H9 (cell line): ENCODE measurements at places on chromosomes 2 and 18. TPM values are rescaled to one million over a fixed set of nuclear protein-coding genes. Genes with fewer than 3 reads are reported as not detected.

DNA sequence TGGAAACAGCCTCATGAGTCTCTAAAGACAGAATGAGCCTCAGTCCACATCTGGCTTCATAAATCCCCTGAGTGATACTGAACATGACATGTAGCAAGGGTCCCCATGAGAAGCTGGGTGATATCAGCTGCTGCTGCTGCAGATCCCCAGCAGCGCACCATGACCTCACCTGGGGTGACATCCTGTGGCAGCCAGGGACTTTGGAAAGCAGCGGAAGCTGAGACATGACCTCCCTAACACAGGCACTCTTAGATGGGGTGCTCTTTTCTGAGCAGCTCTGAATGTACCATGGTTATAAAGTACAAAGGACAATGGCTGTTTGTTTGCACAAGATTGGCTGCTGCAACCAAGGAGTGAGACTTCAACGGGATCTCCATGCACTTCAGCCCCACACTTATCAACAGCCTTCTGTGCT is 74.7 kb upstream of the TMEM200C start:
- no peaks in the 10 kb centered on the region for H3K27me3 ChIP-seq
- H3K4me3 ChIP-seq, result no peak overlapping the region; the same call in 2 of the 3 replicates
- H3K27ac ChIP-seq, result no peak overlapping the region

GULP1 gene
- total RNA-seq, result 124 and 140 TPM in 2 replicates

CYP26B1 gene
- 0.20 and 0.22 TPM in 2 replicates for total RNA-seq

DNA sequence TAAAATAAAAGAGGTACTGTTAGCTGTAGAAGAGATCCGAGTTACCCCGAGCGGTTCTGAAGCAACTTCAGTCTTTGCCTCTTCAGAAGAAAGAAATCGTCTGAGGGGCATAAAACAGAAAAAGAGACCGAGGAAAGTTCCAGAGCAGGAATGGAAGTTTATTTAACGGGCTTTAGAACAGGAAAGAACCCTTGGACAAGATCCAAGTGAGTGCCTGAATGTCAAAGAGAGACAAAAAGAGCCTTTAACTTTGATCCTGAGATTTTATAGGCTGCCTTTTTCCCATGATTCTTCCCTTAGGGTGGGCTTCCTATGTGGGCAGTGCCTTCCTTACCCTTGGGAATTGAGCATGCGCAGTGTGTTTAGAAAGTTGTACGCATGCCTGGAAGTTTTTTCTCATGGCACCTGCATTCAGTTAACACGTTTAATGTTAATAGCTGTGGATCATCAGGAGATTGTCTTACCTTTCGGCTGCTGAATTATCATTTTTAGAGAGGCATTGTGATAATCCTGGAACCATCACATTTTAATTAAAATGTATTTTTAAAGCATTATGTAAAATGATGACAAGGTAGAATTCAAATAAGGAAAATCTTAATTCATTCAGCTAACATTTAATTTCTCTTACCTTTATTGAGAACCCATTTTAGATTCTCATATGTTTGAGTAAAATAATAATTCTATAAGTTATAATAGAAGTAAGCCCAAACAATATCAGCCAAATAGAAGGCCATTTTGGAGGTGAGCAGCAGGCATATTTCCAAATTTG is 269.5 kb upstream of the ZSWIM2 start:
- H3K27me3 ChIP-seq, result no peaks in the 10 kb centered on the region; the same call in 1 of the 2 replicates
- H3K4me3 ChIP-seq, result no peak overlapping the region
- no peak for DNase-seq
- H3K36me3 ChIP-seq, result no peaks in the 10 kb centered on the region

GRCh38 chr18:35045121-35045520 is 3.9 kb downstream of the MAPRE2 start:
- no peaks in the 10 kb centered on the region for H3K4me1 ChIP-seq
- DNase-seq, result no peak
- no peaks in the 10 kb centered on the region for H3K27me3 ChIP-seq
- H3K4me3 ChIP-seq, result peak overlapping the region; percentile 38; the same call in 2 of the 3 replicates

CHRND gene
- not detected in 2 replicates for total RNA-seq

DNA sequence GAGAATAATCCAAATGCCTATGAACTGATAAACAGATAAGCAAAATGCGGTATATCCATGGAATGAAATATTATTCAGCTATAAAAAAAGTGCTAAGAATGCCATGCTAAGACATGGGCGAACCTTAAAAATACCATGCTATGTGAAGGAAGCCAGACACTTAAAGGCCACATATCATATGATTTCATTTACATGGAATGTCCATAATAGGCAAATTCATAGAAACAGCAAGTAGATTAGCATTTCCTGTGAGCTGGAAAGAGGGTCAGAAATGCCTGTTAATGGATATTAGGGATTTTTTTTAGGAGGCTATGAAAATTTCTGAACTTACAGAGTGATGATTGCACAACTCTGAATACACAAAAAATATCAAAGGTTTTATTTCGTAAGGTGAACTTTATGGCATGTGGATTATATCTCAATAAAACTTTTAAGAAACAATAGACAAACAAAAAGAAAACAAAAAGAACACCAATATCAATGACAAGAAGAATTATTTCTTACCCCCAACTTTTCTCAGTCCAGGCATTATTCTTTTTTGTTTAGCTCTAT is 1207.7 kb downstream of the SUCLG1 start:
- H3K4me3 ChIP-seq, result no peak overlapping the region
- H3K27me3 ChIP-seq, result no peaks in the 10 kb centered on the region
- H3K27ac ChIP-seq, result no peak overlapping the region
- DNase-seq, result no peak
- peaks cover 27% of the 10 kb centered on the region for H3K36me3 ChIP-seq

DNA sequence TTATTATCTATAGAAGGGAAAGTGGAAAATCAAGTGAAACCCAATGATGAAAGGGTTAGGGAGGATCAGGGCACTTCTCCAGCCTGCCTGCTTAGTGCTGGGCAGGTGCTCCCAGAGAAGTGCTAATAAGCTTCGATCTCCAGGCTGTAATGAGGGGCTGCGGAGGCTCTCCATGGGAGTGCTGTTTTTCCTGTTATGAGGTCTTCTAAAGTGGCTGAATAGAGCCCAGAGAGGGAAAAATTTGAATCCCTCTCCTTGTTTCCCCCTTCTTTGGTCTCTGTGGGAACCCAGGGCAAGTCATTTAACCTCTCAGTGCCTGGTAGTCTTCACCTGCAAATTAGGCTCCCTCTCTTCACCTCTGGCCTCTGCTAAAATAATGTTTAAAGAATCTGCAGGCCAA is 351.7 kb upstream of the DCC start:
- H3K36me3 ChIP-seq, result no peaks in the 10 kb centered on the region
- DNase-seq, result no peak
- no peaks in the 10 kb centered on the region for H3K4me1 ChIP-seq
- H3K4me3 ChIP-seq, result no peak overlapping the region
- no peaks in the 10 kb centered on the region for H3K27me3 ChIP-seq
- no peak overlapping the region for H3K27ac ChIP-seq

- H3K27ac ChIP-seq, result no peak overlapping the region
- no peaks in the 10 kb centered on the region; the same call in 2 of the 3 replicates for H3K36me3 ChIP-seq
- H3K4me3 ChIP-seq, result no peak overlapping the region
- H3K27me3 ChIP-seq, result no peaks in the 10 kb centered on the region
- H3K4me1 ChIP-seq, result no peaks in the 10 kb centered on the region; the same call in 1 of the 2 replicates
Observed at GRCh38 chr18:24791751-24792545, 331.5 kb downstream of the HRH4 start.

GRCh38 chr2:227214622-227215041 is 50.2 kb downstream of the COL4A3 start:
- no peak overlapping the region for H3K4me3 ChIP-seq
- no peaks in the 10 kb centered on the region for H3K36me3 ChIP-seq
- H3K27ac ChIP-seq, result no peak overlapping the region
- no peaks in the 10 kb centered on the region for H3K4me1 ChIP-seq
- DNase-seq, result no peak

DNA sequence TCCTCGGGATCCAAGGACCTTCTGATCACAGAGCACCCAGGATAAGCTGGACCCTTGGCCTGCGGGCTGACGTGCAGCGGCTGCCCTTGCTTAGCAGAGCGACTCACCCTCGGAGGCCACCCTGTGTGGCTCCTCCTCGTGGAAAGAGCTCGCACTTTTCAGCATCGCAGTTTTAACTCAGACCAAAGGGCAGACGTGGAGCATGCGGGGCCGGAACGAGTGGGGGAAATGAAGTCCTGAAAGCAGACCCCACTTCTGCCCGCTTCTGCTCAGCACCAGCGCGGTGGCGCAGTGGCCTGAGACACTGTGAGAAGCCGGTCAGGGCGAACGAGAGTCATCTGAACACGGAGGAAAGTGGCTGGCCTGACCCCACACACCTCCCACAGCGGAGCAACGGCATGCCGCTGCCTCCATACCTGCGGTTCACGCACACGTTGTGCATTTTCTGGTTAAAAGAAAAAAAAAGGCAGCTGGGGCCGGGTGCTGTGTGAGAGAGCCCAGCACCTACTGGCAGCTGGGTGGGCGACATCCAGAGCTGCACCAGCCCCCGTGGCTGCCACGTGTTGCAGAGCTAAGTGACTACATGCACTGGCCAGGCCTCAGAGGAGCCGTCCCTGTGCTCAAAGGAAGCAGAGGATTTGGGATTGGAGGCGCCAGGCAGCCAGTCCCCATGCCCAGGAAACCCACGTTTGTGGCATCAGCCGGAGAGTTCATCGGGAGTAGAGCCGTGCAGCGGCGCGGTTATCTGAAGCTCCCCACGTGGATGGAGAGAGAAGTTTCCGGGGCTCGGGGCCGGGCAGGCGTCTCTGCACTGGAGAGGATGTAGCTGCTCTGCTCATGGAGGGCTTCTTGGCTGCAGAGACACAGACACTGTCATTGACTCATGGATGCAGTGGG is 89.7 kb downstream of the USP40 start:
- no peak overlapping the region for H3K4me3 ChIP-seq
- H3K27me3 ChIP-seq, result no peaks in the 10 kb centered on the region

- no peak overlapping the region for H3K4me3 ChIP-seq
- no peak overlapping the region for H3K27ac ChIP-seq
- no peaks in the 10 kb centered on the region for H3K4me1 ChIP-seq
- no peaks in the 10 kb centered on the region; the same call in 1 of the 2 replicates for H3K27me3 ChIP-seq
- no peak for DNase-seq
- H3K36me3 ChIP-seq, result no peaks in the 10 kb centered on the region
Observed at GRCh38 chr2:85745619-85746018, 8.2 kb upstream of the ATOH8 start.

- DNase-seq, result no peak
- no peaks in the 10 kb centered on the region for H3K27me3 ChIP-seq
- H3K36me3 ChIP-seq, result peaks cover 7% of the 10 kb centered on the region
Observed at GRCh38 chr18:6648581-6648980, 80.9 kb upstream of the ARHGAP28 start.

- H3K27me3 ChIP-seq, result no peaks in the 10 kb centered on the region
- H3K36me3 ChIP-seq, result peaks cover 76% of the 10 kb centered on the region
- no peaks in the 10 kb centered on the region for H3K4me1 ChIP-seq
Observed at GRCh38 chr2:135762022-135762421, 20.4 kb downstream of the UBXN4 start.

- H3K27ac ChIP-seq, result no peak overlapping the region
- DNase-seq, result no peak
- H3K36me3 ChIP-seq, result no peaks in the 10 kb centered on the region
- no peaks in the 10 kb centered on the region for H3K27me3 ChIP-seq
Observed at GRCh38 chr2:52695731-52696130, 1071.9 kb upstream of the CHAC2 start.

DNA sequence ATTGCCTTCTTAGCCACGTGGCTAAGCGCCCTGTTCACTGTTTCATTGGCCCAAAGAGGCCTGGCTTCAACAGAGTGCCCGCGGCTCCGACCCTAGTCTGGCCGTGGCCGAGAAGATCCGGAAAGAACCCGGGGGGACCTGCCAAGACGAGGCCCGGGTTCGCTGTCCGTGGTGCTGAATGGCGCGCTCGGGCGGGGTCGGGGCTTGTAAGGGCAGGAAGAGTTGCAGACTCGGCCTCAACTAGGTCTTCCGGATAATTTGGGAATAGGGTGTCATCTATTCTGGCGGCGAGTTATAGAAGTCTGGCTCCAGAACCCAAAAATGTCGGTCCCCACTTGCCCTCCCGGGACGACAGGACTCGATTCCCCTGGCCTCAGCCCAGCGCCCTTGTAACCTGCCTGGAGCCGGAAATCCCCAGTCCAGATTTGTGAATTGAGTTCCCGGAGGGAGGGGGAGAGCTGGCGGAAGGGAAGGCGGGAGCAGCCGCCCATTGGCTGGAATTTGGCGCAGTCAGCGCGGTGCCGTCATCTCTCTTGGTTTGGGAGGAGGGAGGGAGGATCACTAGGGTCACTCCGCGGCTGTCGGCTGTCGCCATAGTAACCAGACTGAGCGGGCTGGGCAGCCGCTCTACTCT is 3.5 kb downstream of the CDK5R2 start:
- peak; percentile 98 for DNase-seq
- H3K4me3 ChIP-seq, result peak overlapping the region; percentile 78
- no peaks in the 10 kb centered on the region; the same call in 1 of the 3 replicates for H3K36me3 ChIP-seq
- peaks cover 4% of the 10 kb centered on the region; the same call in 1 of the 2 replicates for H3K4me1 ChIP-seq
- H3K27me3 ChIP-seq, result peaks cover 20% of the 10 kb centered on the region

DNA sequence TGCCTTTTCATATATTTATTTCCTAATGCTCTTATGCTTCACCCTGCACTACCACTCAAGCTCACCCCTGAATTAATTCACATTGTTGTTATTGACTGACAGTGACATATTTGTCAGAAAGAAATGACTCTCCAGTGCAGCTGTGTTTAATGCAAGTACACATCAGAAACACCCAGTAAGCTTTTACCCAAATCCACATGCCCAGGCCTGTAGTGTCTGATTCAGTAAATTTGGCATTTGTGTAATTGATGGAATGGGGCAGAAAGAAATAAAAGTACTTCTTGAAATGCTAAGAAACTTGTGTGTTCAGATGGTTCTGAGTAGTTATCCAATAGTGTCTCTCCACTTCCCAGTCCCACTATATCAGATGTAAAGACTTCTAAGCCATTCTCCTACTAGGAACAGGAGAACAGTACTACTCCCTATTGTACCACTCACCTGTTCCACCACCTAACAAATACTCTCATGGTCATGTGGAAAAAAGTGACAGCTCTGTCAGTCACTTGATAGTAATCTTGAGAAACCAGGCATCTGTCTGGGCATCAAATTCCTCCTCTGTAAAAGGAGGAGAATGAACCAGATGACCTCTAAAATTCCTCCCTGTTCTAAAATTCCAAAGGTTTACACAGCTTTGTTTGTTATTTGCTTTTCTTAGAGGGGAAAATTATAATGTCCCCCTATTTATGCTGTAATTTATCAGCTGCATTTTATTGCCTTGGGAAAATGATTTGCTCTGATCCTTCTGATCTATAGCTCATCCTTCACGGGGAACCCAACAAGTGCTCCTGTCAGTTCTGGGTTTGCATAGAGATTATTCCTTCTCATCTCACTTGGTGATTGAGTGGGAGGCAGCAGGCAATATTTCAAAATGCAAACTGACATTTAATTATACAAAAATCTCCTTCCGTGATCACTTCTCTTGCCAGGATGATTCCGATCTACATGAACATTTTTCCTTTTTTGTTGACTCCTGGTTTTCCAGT is 70.9 kb downstream of the ZNF385B start:
- no peaks in the 10 kb centered on the region for H3K27me3 ChIP-seq
- no peak overlapping the region for H3K4me3 ChIP-seq
- no peaks in the 10 kb centered on the region for H3K4me1 ChIP-seq
- no peak overlapping the region for H3K27ac ChIP-seq
- no peaks in the 10 kb centered on the region for H3K36me3 ChIP-seq

DSC1 gene
- not detected in 2 replicates for total RNA-seq

GRCh38 chr2:7627583-7627982 is 710.4 kb downstream of the RNF144A start:
- no peaks in the 10 kb centered on the region for H3K4me1 ChIP-seq
- H3K36me3 ChIP-seq, result no peaks in the 10 kb centered on the region
- H3K27ac ChIP-seq, result no peak overlapping the region
- DNase-seq, result no peak
- H3K27me3 ChIP-seq, result no peaks in the 10 kb centered on the region
